ENCODE measurements at places on chromosomes 5 and 9.

DNA sequence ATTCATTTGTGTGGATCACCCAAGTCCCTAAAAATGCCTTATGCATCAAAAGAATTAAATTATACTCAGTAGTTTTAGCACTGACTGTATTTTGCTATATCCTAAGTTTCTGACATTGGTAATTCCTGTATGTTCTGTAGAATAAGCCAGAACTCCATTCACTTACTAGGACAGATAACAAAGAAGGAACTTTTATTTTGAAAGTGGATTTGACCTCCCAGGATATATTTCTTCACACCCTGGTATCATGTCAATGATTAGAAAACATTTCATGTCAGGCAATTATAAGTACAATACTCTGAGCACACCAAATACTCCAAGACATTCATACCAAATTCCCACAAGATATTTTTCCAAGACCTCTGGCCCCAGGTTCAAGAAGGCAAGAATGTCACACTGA is 28.7 kb upstream of the MYOT start:
- DNase-seq = no peak

DNA sequence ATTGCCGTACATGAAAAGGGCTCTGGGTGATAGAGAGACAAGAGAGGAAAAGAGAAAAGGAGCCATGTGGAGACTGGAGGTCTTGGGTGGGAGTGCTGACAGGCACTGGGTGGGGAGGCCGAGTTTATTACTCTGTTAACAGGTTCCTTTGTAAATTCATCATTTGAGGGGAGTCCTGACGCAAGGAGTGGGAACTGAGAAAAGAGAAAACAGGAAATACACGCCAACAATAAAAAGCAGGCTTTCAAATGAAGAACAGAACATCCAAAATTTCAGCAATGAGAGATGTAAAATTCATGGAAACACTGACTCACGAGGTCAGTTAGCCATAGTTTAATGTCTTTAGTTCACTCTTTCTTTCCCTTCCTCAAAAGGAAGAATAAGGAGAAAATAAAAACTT is 342.8 kb downstream of the TMEM167A start:
- no peak for DNase-seq

- no peak for DNase-seq
Observed at GRCh38 chr9:95112436-95113280, 204.9 kb downstream of the FANCC start.

DNA sequence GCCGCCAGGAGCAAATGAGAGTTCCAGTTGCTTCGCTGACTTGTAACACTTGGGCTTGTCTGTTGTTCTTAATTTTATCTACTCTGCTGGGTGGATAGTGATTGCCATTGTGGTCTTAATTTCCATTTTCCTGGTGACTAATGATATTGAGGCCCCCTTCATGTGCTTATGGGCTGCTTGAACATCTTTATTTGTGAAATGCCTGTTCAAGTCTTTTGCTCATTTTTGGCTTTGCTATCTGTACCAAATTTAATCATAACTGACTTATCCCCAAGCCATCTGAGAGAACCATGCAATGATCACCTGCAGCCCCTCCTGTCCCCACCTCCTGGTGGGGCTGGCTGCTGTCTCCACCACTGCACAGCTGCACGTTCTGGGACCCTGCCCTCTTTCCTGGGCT is 20.5 kb downstream of the STC2 start:
- no peak for DNase-seq

DNA sequence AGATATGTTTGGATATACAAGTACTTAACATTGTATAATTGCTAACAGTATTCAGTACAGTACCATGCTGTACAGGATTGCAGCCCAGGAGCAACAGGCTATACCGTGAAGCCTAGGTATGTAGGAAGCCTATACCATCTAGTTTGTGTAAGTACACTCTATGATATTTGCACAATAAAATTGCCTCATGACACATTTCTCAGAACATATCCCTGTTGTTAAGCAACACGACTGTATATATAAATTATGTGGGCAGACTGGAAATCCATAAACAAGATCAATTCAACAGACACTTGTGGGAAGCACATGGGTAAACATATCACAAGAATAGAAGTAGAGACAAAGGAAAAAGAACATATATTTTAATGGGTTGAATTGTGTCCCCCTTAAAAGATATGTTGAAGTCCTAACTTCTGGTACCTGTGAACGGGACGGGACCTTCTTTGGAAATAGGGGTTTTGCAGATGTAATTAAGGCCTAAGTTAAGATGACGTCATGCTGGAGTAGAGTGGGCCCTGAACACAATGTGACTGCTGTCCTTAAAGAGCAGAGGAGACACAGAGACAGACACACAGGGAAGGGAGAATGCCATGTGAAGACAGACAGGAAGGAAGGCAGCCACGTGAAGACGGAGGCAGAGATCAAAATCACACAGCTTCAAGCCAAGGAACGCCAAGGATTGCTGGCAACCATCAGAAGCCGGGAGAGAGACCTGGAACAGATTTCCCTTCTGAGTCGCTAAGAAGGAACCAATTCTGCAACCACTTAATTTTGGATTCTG is 76.3 kb downstream of the SCAI start:
- DNase-seq = no peak
